Central memory CD8-positive, alpha-beta T cell (primary cell): ENCODE measurements at places on chromosomes 1 and 21.

- no peak for DNase-seq
These were observed 78.7 kb downstream of the ACTL8 start for GRCh38 chr1:17833661-17834501.

- no peak for DNase-seq
These were observed 11.4 kb downstream of the FLG2 start for GRCh38 chr1:152348447-152348846.

DNA sequence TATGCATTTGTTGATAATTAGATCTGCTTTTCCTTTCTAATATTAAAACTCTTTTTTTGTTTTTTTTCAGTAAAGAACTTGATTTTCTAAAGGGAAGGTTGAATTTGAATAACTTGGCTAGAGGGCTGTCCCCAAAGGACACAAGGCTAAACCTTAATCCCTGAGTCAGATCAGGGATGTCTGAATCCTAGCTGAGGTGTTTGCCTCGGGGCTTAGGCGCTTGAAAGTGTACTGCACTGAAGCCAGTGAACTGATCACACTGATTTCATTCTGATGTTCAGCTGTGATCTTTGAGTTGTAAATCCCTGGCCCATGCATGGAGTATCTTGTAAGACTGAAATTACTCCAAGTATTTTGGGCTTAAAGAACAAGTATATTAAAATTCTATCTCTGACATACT lies 42.8 kb downstream of the MTR start:
- DNase-seq = no peak

DNA sequence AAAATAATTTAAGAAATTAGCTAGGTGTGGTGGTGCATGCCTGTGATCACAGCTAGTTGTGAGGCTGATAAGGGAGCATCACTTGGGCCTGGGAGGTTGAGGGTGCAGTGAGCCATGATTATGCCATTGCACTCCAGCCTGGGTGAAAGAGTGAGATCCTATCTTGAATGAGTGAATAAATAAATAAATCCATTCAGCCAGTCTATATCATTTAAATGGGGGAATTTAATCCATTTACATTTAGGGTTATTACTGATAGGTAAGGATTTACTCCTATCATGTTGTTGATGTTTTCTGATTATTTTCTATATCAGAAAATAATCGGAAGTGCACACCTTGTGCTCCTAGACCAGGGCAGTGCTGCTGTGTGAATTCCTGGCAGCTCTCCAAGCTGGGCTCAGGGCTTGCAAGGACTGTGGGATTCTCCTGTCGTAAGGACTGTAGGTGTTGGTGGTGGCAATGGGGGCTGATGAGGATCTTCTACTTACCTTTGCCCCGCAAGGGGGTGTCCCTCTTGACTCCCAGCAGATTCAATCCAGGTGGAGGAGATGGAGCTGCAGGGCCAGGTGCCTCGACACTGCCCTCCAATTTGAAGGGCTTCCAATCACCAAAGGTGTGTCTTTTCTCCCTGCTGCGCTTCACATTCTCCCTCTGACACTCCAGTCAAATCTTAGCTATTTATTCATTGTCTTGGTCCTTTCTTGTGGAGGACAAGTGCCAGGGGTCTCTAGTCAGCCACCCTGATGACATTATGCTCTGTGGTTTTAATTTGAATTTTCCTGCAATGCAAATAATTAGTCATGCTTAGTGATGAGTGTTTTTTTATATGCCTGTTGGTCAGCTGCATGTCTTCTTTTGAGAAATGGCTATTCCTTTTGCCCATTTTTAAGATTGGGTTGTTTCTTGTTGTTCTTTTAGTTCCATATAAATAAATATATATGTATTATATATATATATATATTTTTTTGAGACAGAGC lies 14.1 kb upstream of the TRAPPC10 start:
- no peak for DNase-seq

DNA sequence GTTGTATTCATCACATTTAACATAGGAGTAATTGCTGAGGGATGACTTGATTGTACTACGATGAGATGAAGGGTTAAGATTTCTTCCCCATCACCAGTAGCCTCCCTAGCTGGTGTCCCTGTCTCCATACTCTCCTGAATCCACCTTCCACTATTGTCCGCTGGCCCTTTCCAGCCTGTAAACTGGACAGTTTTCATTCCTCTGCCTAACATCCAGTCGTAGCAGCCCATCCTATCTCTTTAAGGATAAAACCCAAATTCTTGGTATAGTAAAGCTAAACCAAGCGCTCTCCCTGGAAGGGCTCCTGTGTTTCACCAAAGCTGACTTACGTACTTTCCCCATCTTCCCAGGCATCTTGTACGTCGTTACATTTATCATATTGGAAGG lies 670 bp downstream of the COX20 start:
- DNase-seq = no peak

- DNase-seq = no peak
These were observed 11.3 kb downstream of the C1orf116 start for GRCh38 chr1:207021139-207021861.

DNA sequence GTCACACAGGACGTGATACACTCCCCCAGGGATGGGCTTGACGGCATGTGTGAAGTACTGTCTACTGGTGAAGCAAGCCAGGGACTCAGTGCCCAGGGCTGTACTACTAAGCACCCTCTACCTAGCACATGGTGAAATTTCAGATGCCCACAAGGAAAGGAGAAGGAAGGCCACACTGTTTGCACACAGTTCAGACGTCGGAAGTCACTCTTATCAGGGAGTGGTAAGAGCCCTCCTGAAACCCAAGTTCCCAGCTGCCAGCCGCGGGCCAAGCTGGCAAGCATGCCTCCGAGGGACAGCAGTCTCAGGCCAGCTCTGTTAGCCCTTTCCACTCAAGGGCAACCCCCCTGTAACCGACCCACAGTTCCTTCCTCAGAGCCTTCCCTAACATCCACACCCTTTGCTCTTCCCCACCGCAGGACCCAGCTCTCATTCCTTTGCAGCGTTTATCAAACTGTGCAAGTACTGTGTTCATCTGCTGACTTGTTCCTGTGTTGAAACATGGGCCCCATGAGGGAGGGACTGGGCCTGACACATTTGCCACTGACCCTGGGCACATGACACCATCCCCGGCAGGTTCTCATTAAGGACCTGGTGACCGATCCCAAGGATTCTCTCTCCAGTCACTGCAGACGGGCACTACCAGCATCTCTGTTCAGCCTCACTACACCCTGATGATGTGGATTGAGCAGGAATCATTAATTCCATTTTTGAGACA lies 58.5 kb downstream of the SLC66A1 start:
- no peak for DNase-seq

DNA sequence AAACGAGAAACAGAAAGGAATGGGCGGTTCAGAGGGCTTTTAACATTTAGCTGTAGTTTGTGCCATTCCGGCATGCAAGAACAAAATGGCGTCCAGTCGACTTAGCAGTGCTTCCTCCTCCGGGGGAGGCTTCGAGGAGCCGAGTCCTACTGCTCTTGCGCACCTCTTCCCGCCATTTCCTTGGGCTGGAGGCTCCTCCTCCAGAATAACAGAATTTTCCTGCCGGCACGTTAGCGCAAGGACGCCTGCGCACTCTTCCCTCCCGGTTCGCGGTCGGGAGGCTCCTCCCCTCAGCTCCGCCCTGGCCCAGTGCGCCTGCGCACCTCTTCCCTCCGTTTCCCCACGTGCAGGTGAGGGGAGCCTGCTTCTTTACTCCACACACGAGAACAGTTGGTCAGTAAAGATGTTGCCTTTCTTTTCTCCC lies 1.0 kb downstream of the DMRTB1 start:
- no peak for DNase-seq

DNA sequence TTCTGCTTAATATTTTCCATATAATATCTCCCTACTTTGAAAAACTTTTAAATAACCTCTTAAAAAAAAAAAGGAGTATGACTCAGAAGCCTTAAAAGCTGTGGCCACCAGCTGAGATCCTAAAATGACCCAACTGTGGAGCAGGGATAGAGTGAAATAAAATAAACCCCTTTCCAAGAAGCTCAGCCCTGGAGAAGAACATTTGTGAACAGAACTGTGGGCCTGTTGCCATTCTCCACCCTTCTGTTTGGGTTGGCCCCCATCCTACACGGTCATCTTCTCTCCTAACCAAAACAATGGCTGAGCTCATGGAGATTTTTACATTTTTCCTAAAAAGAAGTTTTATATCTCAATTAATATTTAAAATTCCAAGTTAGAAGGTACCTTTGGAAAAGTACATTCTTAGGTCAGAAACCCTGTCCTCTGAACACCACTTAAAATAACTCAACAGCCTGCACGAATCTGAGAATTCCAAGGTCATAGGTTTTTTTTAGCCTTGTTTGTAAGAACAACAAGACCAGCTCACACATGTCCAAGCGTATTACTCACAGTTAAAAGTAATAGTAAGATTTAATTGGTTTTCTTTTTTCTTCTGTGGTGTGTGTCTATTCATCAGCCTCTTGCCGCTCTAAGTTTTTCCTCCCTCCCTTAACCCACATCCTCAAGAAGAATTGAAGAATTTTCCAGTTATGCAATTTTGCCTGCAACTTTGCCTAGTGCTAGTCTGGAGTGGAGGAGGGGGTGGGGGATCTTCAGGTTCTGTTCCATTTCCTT lies 107.7 kb upstream of the ERRFI1 start:
- no peak for DNase-seq

DNA sequence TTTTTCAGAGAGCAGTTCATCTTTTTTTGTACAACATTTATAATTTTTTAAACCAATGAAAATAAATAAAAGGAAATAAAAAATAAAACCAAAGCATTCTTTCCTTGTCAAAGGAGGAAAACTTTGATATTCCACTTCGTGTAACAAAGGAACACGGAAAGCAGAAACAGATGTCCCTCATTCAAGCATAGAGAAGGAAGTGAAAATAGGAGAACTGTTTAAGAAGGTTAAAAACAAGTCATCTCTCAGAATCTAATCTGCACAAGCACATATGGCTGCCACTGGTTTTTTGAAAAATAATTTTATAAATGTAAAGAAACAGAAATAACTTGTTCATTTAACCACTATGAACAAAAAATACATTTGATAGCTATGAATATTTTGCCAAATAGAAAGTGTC lies 35.9 kb upstream of the ZNF644 start:
- no peak for DNase-seq

DNA sequence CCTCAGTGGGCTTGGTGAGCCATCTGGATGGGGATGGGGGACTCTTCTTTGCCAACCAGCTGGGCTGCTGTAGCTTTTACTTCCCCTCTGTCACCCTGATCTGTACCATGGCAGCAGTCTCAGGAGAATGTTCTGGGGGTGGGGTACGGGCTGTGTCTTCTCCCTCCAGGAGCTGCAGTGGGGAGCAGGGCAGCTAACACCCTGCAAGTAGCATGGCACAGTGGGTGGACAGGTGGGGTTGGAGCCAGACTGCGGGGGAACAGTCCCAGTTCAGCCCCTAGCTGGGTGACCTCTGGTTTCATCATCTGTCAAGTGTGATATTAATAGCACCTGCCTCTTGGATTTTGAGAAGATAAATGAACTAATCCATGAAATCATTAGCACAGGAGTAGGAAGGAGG lies 3.1 kb downstream of the NFASC start:
- no peak for DNase-seq

GRCh38 chr1:67753776-67754525 lies 69.0 kb downstream of the GADD45A start:
- DNase-seq = no peak

DNA sequence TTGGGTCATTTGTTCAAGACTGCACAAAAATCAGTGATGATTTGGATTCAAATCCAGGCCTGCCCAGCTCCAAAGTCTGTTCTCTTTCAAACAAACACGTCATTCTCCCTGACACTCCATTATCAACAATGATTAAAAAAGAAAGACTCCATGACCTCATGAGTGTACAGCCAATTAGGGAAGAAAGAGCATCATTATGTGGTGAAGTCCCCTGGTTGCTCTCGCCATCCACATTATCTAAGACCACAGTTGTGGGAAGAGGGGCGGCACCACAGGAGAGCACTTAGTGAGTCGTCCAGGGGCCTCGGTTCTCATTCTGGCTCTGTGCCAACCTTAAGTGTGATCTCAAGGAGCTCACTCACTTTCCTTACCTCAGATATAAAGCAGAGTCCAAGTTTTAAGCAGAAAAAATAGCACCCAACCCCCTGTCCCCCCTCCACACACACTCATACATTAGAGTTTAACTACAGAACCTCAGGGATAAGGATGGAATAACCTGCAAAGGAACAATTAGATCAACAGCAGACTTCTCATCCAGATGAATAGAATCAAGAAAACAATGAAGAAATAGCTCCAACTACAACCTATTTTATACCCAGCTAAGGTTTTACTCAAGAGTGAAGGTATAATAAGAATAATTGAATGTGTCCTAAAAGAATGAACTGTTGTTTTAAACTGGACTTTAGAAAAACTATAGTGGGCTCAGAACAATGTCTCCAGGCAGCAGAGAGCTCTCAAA lies 47.8 kb downstream of the COL6A1 start:
- no peak for DNase-seq

GRCh38 chr1:91693557-91693956 lies 192.4 kb downstream of the TGFBR3 start:
- no peak for DNase-seq

- DNase-seq = no peak
These were observed 68.4 kb upstream of the MAGI3 start for GRCh38 chr1:113321771-113322387.

DNA sequence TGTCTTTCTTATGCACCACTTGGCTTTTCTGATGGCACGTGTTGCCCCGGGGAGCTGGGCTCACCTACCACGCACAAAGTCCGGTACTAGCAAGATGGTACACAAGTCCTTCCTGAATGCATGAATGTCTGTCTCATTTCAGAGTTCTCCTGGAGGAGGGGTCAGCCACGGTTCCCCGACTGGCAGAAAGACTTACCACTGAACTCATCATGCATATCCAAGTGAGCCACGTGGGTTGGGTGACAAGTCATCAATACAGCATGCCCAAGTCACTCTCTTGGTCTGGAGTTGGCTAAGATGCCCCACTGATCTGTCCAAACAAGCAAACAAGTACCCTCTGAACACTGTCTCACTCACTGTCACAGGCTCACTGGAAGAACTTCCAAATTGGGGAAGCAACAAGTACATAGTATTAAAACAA lies 28.6 kb upstream of the MX1 start:
- no peak for DNase-seq

DNA sequence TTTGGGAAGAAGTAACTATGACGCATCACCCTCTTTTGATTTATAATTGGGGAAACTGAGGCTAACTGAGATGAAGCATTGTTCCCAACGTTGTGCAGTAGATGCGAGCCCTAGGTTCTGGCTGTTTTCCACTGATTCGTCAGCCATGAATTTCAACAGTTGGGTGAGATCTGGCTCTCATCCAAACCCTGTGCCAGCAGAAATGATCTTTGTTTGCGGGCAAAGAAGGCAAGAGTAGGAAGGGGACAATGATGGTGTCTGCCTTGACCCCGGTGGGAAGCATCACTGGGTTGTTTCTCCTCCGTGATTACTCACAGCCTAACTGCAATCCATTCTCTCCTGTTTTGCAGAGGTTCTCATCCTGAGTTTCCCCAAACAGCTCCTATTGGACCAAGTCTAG lies 142.3 kb downstream of the MIS18A start:
- DNase-seq = no peak

DNA sequence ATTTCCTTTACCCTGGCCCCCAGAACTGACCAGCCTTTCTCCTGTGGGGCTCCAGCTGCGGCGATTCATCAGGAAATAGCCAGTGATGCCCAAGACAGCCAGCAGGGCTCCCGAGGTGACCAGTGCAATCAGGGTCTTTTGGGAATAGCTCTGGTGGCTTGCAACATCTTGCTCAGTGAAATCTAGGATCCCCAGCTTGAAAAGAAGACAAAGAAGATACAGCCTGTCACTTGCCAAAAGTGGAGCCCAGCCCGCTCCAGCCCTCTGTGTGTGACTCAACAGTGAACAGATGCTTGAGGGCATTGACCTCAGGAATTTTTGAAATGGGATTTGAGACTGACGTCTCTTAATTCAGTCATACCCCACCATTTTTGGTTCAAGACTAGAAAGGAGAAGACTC lies 22.3 kb downstream of the CD34 start:
- DNase-seq = no peak

GRCh38 chr1:9344426-9345200 lies 51.9 kb downstream of the SPSB1 start:
- no peak for DNase-seq
